ENCODE measurements at places on chromosomes 11 and 22. TPM values are rescaled to one million over a fixed set of nuclear protein-coding genes. Genes with fewer than 3 reads are reported as not detected.

NPTXR gene
- 0.14 TPM for polyA plus RNA-seq

HORMAD2 gene
- polyA plus RNA-seq = not detected

ST14 gene
- polyA plus RNA-seq = 45.8 TPM

P2RX3 gene
- not detected for polyA plus RNA-seq

CYP2R1 gene
- 6.5 TPM for polyA plus RNA-seq

FOLH1 gene
- 1.0 TPM for polyA plus RNA-seq

PEX16 gene
- 25.1 TPM for polyA plus RNA-seq

LMNTD2 gene
- polyA plus RNA-seq = 1.2 TPM

SLC35F2 gene
- 59.5 TPM for polyA plus RNA-seq

GTSE1 gene
- polyA plus RNA-seq = 0.61 TPM

CRYBB3 gene
- not detected for polyA plus RNA-seq

MMP12 gene
- 0.28 TPM for polyA plus RNA-seq

HEPHL1 gene
- 223 TPM for polyA plus RNA-seq

ZNF280B gene
- not detected for polyA plus RNA-seq

NRXN2 gene
- not detected for polyA plus RNA-seq

CDHR5 gene
- polyA plus RNA-seq = not detected

ALDH3B1 gene
- polyA plus RNA-seq = 0.08 TPM

GVQW3 gene
- polyA plus RNA-seq = 0.80 TPM

OR8J3 gene
- polyA plus RNA-seq = not detected

PKP3 gene
- polyA plus RNA-seq = 245 TPM

CECR2 gene
- not detected for polyA plus RNA-seq

C11orf87 gene
- polyA plus RNA-seq = 0.22 TPM

HSPB2 gene
- 0.08 TPM for polyA plus RNA-seq

OR56A1 gene
- not detected for polyA plus RNA-seq

ACCS gene
- polyA plus RNA-seq = 7.1 TPM

CHCHD10 gene
- 14.8 TPM for polyA plus RNA-seq

TTC28 gene
- polyA plus RNA-seq = 1.6 TPM

KCNK4 gene
- polyA plus RNA-seq = not detected

C1QTNF4 gene
- polyA plus RNA-seq = not detected

MAPK8IP2 gene
- polyA plus RNA-seq = 0.31 TPM

GPR83 gene
- 0.04 TPM for polyA plus RNA-seq

BATF2 gene
- polyA plus RNA-seq = 0.10 TPM

NECTIN1 gene
- 39.7 TPM for polyA plus RNA-seq

DDIAS gene
- 8.7 TPM for polyA plus RNA-seq

Measured in keratinocyte (primary cell).